ENCODE measurements at places on chromosomes 1 and 21.

DNA sequence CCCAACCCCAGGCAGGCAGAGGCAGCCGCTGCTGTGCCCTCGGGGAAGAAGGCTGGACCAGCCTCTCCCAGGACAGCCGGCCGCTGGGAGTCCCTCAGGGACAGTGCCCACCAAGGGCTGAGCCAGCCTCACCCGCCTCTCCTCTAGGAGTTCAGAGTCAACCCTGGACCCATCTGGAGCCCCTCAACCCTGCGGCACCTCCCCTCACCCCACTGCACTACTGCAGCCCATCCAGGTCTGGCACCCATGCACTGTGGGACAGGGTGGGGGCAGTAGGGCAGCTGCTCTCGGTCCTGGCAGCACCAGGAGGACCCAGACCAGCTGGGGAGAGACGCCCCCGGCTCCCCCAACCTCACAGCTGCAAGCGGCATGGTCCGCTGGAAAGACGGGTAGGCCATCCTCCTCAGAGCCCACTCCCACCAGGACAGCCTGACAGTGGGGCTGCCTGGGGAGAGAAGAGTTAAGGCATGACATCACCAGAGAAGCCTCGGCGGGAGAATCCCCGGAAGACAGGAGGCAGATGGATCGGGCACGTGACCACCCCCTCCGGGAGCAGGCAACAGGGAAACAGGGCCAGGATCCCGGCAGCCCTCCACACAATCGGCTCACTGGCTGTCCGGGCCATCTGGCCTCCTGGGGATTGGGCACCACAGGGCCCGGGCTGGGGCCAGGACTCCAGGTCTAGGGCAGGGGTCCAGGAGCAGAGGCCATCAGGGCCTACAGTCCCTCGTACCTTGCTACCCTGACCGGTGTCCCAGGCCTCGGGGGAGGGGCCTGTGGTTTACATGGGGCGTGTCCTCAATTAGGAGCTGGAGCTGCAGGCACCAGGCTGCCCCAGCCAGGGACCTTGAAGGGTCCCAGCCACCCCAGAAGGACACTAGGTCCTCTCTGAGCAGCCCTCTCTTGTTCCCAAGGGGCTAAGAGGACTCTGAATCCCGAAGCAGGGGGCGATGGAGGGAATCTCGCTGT, 3.1 kb downstream of the ACAP3 start:
- no peak for DNase-seq

DNA sequence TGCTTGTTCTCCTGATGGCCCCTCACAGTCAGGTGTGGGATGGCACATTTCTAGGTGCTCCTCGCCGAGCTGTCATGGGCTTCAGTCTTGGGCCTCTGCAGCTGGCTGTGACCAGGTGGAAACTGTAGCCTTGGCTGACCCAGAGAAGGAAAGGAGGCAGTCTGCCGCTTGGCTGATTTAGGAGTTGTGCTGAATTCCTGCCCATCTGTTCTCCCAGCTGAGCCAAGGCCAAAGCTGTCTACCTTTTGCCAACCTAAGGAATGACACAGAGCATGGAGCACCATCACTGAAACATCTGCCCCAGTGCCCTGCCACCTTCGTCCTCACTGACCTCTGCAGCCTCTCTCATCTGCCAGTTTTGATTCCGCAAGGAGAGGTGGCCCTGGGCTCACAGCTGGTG, 27.9 kb downstream of the UTP25 start:
- no peak for DNase-seq

- no peak for DNase-seq
These were observed 14.9 kb downstream of the NTPCR start for GRCh38 chr1:232965124-232965911.

- no peak for DNase-seq
These were observed 109.0 kb downstream of the SGIP1 start for GRCh38 chr1:66642992-66643391.

GRCh38 chr1:16915627-16915973, 6.1 kb upstream of the CROCC start:
- DNase-seq, result no peak

GRCh38 chr1:237901299-237901934, 10.7 kb upstream of the ZP4 start:
- peak; percentile 5 for DNase-seq

- DNase-seq, result no peak
These were observed 728.6 kb downstream of the PTPRU start for GRCh38 chr1:29964718-29965533.

DNA sequence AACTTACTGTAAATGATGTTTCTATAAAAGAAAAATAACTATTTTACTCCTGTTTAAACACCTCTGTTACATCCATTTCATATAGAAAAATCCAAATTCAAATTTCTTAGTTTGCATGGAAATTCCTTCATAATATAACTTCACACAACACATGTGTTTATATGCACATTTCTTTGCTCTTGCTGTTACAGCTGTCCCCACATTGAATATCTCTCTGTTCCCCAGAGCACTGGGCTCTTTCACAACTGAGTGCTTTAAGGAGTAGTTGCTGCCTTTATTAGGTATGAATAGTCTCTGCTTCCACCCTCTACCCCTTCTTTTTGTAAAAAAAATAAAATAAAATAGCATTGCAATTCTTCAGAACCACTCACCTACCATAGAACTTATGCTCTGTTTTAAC, 287.0 kb downstream of the OLFM3 start:
- DNase-seq, result no peak

Measured in activated CD4-positive, alpha-beta T cell treated with anti-CD3 and anti-CD28 coated beads, Interleukin-2, amount 50 U/mL, for 16 hours (primary cell).